Effector CD8-positive, alpha-beta T cell (primary cell): ENCODE measurements at places on chromosomes 3 and 15.

GRCh38 chr15:63299943-63300575 is 22.7 kb downstream of the APH1B start:
- DNase-seq = no peak

- no peak for DNase-seq
Observed at GRCh38 chr3:146152834-146153233, 8.2 kb downstream of the PLOD2 start.

- DNase-seq = no peak
Observed at GRCh38 chr3:72263223-72263990, 478.5 kb upstream of the PROK2 start.

- DNase-seq = no peak
Observed at GRCh38 chr3:59185591-59186369, 136.0 kb upstream of the CFAP20DC start.

DNA sequence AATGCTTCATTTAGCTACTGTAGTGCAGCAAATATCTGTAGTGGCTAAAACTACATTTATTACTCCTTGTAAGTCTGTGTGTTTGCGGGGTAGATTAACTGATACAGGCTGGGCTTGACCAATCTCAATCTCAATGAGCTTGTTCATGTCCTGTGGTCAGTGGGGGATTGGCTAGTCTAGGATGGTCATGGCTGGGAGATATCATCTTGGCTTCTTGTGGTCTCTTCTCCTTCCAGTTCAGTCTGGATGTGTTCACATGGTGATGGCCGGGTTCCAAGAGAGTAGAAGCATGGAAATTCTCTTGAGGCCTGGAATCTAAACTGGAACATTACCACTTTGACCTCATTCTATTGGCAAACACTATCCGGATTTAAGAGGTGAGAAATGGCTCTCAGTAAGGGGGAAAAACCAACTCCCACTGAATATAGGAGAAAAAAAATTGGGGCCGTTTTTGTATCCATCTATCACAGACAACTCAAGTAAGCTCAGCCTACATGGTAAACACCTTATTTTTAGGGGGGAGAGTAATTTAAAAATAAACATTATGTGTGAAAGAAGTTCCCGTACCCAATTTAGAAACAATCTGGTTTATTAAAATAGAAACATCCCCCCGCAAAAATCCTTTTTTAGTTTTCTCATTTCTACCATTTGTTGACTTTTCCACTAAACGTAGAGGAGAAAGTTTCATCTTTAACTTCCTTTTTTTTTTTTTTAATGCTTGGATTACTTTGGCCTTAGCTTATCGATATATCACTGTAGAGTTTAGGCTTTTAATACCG is 284.9 kb upstream of the TBC1D5 start:
- no peak for DNase-seq

DNA sequence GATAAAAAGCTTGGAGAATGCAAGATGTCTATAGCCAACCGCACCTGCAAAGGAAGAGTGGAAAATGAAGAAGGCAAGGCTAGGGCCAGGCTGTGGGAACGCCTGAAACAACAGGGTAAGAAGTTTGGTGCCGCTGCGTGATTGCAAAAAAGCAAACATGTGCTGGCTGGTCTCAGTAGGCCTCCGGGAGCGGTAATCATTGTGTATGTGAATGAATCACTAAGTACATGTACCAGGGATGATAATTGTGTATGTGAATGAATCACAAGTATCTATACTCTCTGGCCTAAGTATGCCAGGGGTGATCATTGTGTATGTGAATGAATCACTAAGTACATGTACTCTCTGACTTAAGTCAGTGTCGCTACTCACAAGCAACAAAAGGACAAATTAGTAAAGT is 40.3 kb upstream of the PARL start:
- DNase-seq = no peak

- DNase-seq = no peak
Observed at GRCh38 chr3:170355738-170356595, 1.5 kb upstream of the SKIL start.

GRCh38 chr3:71384388-71384787 is 199.1 kb downstream of the FOXP1 start:
- DNase-seq = no peak

- peak; percentile 37 for DNase-seq
Observed at GRCh38 chr3:132352556-132353143, 35.4 kb downstream of the ACP3 start.

DNA sequence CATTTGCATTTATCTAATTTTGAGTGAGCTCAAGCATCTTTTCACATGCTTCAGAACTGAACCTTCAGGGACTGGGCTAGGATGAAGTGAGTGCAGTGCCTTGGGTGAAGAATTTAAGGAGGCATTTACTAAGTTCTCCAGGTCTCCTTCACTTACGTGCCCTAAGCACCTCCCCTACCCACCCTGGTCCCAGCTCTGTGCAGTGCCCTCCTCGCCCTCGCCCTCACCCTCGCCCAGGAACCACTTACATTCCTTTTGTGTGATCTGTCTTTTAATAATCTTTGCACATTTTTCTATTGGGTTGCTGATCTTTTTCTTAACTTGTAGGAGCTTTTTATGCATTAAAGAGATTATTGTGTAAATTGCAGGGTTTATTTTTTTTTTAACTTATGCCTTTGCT is 322.6 kb downstream of the THSD4 start:
- no peak for DNase-seq

DNA sequence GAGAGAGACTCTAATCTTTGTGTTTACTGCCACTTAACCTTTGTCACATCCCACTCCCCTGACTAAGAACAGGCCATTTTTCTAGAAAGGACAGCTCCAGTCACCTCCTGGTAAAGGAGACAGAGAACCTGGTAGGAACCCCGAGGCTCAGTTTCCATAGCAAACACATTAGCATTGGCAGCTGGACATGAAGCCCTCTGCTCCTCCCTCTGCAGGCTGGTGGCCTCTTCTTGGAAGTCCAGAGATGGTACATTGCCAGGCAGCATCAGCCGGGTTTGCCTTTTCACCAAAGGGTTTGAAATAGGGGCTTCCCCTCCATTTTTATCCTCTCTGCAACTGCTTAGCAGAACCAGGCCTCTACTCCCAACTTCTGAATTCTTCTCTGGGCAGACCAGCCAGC is 213.4 kb upstream of the SEMA6D start:
- DNase-seq = no peak

DNA sequence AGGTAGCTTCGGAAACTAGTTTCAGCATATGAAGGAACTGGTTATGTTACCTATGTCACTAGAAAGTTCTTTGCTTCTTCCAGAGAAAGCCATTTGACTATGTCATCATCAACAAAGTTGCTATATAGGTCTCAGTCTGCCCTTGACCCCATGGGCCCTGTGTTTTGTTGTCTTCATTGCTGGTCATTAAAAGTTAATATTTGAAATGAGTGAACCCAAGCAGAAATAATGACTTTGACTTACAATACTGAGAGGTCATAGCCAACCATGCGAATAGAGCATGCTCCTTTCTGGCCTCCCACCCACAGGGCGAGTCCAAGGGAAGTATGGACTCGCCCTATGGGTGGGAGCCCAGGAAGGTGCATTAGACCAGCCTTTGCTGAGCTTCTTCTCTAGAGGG is 40.9 kb downstream of the APH1B start:
- DNase-seq = no peak

GRCh38 chr15:69393831-69394491 is 20.2 kb upstream of the KIF23 start:
- no peak for DNase-seq

- no peak for DNase-seq
Observed at GRCh38 chr3:129424185-129424841, 4.1 kb downstream of the EFCAB12 start.
